ENCODE measurements at places on chromosomes 1 and 21.

- DNase-seq = no peak
These were observed 59.8 kb upstream of the BACH1 start for GRCh38 chr21:29238967-29239290.

GRCh38 chr1:239771550-239771949 is 320.1 kb upstream of the FMN2 start:
- no peak for DNase-seq

DNA sequence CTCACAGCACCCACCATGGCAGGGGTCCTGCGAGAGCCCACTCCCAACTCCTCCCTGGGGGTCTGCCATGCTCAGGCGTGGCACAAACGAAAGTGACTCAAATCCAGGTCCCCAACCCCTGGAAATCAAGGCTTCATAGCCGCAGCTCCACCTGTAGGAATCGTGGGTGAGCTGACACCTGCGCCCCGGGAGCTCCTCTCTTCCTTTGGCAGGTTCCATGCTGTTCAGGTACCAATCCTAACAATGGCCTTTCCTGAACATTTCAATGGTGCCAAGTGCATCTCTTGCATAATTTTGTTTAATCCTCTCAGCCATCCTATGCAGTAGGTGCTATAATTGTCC is 28.9 kb upstream of the NPPB start:
- DNase-seq = no peak

DNA sequence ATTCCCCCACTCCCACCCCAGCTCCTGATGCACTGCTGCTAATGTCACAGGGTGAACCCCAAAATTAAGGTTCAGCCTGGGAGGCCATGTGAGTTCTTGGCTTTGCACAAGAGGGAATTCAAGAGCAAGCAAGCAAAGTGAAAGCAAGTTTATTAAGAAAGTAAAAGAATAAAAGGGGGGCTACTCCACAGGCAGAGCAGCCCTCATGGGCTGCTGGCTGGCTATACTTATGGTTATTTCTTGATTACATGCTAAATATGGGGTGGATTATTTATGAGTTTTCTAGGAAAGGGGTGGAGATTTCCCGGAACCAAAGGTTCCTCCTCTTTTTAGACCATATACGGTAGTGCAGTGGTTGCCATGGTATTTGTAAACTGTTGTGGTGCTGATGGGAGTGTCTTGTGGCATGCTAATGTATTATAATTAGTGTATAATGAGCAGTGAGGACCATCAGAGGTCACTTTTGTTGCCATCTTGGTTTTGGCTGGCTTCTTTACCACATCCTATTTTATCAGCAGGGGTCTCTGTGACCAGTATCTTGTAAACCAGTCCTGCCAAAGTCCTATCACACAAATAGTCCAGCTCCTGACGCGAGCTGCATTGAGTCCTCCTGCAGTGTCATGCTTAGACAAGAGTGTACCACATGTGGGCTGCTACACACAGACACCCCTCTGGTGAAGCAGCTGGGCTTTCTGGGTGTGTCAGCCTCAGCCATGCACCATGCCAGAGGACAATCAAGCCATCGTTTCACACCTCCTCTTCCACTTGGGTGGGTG is 46.4 kb upstream of the CSF1 start:
- peak; percentile 43 for DNase-seq

GRCh38 chr21:31107871-31108270 is 69.6 kb upstream of the KRTAP19-8 start:
- DNase-seq = peak; percentile 13

DNA sequence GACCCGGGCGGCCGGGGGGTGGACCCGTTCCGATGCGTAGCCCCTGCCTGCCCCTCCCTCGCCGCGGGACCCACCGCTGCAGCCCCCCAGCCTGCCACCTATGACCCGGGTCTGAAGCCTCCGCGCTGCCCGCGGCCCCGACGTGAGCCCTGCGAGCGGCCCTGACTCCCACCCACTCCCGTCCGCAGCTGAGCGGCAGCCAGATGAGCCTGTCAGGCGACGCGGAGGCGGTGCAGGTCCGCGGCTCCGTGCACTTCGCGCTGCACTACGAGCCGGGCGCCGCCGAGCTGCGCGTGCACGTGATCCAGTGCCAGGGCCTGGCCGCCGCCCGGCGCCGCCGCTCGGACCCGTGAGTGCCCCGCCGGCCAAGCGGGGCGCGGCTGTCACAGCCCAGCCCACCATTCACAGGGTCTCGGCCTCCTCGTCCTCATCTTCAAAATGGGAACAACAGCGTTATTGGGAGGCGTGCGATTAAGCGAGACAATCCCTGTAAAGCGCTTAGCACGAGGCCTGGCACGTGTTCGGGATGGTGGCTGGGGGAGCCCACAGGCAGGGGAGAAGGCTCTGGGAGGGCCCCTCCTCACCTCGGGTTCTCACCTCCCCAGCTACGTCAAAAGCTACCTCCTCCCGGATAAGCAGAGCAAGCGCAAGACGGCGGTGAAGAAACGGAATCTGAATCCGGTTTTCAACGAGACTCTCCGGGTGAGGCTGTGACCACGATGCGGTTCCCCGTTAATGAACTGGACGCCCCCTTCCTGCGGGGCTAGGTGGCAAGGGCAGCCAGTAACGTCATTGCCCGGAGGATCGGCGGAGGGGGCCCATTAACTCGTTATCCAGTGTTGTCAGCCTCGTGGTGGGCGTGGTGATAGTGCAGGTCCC is 8.2 kb downstream of the SYTL1 start:
- no peak for DNase-seq

DNA sequence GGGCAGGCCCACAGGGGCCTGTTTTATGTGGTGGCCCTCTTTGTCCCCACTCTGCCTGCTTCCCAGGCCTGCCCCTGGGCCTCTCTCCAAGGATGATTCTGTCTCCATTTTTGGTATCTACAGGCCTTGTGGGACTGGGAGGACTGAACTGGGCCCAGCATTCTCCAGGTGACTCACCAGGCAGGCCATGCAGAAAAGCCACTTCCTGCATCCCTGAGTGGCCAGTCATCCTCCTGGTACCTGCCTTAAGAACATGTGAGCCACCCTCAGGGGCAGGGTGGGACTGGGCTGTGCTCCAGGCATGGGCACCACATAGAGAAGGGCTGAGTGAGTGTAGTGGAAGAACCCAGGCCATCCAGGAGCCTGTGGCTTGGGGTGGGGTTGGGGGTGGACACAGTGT is 20.0 kb upstream of the BCAR3 start:
- no peak for DNase-seq

DNA sequence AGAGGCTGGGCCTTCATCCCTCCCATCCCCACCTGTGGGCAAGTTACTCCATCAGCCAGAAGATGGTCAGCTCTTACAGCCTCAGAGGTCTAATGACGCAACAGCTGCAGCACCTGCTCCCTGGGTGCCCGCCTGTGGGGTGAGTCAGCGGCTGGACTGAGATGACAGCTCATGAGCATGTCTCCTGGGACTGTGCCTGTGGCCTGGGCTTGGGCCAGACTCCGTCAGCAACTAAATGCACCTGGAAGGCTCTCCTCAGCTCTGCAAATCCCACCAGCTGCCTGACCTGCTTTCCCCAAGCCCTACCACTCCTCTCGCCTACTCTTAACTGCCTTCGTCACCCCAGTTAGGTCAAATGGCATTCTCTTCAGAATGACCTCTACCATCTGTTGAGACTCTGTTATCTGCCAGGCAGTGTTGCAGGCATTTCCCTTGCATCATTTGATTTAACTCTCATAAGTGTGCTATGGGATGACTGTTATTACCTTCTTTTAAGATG is 47.7 kb downstream of the ETS2 start:
- DNase-seq = peak; percentile 22

DNA sequence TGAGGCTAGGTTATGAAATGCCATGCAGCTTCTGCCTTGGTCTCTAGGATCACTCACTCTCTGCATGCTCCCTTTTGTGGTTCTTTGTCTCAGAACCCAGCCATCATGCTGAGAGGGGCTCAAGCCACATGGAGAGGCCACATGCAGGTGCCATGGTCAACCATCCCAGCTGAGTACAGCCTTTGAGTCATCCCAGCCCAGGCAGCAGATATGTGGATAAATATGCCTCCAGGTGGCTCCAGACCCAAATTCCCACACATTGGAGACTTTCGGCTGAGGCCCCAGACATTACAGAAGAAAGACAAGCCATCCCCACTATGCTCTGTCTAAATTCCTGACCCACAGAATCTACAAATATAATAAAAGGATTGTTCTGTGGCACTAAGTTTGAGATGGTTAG is 102.0 kb downstream of the LHX9 start:
- DNase-seq = no peak

GRCh38 chr1:227038401-227038800 is 98.3 kb downstream of the COQ8A start:
- DNase-seq = no peak

- DNase-seq = no peak
These were observed 48.5 kb upstream of the OLIG2 start for GRCh38 chr21:32977216-32977615.

GRCh38 chr1:236281198-236281653 is 532 bp downstream of the ERO1B start:
- DNase-seq = peak; percentile 28

DNA sequence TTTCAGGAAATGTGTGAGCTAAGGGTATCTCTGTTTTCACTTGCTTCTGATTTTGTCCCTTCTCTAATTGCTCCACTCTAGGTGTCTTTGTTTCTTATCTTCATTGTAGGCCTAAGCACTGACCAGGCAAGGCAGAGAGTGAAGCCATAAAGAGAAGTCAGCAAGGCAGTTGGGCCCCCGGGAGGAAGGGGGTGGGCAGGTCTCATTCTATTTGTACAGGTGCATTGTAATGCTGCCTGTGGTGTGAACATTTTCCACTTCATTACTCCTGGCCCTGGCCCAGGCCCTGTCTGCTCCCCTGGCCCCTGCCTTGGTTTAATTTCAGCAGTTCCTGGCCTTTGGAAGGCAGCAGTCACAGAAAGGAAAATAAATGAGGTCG is 86.4 kb upstream of the JUN start:
- no peak for DNase-seq

GRCh38 chr1:29235955-29236711 is at the start of gene PTPRU:
TSS of gene PTPRU (plus strand) at chr1:29236522. CDS start at chr1:29236645, 123 bp downstream.
- peak; percentile 75 for DNase-seq

GRCh38 chr1:15195420-15196052 is 42.0 kb downstream of the TMEM51 start:
- DNase-seq = no peak

- no peak for DNase-seq
These were observed 284.1 kb upstream of the BEND5 start for GRCh38 chr1:49060766-49061165.

GRCh38 chr1:173422456-173422976 is 54.6 kb upstream of the PRDX6 start:
- peak; percentile 39 for DNase-seq

DNA sequence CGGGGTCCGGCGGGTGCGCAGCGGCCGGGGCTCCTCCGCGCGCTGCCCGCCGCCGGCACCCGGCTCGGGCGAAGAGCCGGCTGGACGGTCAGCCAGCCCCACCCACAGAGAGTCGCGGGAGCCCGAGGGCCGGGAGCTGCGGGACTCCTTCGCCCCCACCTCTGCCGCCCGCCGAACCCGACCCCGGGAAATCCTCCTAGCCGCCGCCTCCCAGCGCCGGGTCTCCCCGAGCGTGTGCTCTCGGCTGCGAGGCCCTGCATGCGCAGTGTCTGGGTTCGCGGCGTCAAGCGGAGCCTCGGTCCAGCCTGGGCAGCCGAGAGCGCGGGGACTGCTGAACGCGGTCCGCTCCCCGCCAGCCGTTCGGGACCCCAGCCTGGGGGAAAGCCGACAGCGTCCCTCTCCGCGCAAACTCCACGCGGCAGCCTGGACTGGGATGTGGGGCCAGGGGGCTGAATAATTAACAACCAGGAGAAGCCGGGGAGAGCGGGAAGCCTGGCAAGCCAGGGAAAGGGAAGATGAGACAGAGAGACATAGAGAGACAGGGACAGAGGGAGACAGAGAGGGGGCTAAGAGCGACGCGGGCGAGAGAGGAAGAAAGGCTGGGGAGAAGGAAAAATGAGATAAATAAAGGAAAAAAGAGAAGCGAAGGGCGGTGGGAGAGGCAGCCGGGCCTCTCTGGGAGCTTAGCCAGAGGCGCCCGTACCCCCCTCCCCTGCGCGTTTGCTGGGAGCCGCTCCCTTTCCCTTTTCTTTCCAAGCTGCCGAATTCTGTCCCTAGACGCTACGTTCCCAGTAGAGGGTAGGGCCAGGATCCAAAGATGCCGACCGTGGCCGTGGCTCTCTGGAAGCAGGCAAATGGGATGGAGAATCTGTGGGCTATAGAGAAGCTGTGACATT is 64.2 kb downstream of the MEF2D start:
- DNase-seq = no peak

DNA sequence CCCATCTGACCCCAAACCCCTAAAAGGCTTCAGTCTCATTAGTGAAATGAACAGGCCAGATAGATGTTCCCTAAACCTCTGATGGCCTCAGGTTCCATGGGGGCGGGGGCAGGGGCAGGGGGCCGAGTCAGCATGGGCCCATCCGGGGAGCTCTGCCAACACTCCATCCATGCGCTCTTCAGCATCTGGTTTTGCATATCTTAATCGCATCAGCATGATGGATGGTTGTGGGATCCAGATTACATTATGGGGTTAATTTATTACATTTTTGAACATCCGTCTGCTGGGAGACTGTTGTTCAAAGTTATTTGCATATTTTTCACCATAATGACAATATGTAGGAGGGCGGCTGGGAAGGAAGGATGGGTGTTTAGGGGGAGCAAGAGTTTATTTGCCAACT is 3.1 kb upstream of the MAD2L2 start:
- no peak for DNase-seq

GRCh38 chr21:42806509-42807140 is 72.7 kb downstream of the WDR4 start:
- no peak for DNase-seq

DNA sequence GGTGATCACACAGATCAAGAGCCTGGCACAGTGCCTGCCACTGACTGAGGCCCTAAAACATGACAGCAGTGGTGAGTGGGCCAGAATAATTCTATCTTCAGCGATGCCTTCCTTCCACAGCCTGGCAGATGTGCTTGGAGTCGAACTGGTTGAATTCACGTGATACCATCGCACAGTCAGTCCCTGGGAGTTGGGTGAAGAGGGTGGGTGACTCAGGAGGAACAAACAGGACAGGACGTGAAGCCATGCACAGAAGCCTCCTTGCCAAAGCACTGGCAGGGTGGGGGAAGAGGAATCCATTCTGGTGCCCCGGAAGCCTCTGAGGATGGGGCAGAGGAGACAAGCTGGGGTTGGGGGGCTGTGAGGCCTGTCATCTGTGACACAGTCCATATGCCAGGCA is 80.3 kb upstream of the WNT4 start:
- DNase-seq = no peak

GRCh38 chr21:44407493-44407892 is 47.8 kb upstream of the LRRC3 start:
- no peak for DNase-seq

- no peak for DNase-seq
These were observed 46.0 kb upstream of the SLC19A1 start for GRCh38 chr21:45588086-45588825.

- no peak for DNase-seq
These were observed 38.8 kb downstream of the POFUT2 start for GRCh38 chr21:45248893-45249381.

- DNase-seq = no peak
These were observed 47.5 kb upstream of the CTPS1 start for GRCh38 chr1:40932006-40932405.

DNA sequence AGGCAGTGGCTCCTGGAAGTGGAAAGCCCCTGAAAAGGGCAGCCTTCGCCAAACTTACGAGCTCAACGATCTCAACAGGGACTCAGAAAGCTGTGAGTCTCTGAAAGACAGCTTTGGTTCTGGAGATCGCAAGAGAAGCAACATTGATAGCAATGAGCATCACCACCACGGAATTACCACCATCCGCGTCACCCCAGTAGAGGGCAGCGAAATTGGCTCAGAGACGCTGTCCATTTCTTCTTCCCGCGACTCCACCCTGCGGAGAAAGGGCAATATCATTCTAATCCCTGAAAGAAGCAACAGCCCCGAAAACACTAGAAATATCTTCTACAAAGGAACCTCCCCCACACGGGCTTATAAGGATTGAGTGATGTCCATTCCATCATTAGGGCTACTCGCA is 42.4 kb downstream of the PLPPR4 start:
- no peak for DNase-seq
